ENCODE measurements at places on chromosomes 13 and 19.

DNA sequence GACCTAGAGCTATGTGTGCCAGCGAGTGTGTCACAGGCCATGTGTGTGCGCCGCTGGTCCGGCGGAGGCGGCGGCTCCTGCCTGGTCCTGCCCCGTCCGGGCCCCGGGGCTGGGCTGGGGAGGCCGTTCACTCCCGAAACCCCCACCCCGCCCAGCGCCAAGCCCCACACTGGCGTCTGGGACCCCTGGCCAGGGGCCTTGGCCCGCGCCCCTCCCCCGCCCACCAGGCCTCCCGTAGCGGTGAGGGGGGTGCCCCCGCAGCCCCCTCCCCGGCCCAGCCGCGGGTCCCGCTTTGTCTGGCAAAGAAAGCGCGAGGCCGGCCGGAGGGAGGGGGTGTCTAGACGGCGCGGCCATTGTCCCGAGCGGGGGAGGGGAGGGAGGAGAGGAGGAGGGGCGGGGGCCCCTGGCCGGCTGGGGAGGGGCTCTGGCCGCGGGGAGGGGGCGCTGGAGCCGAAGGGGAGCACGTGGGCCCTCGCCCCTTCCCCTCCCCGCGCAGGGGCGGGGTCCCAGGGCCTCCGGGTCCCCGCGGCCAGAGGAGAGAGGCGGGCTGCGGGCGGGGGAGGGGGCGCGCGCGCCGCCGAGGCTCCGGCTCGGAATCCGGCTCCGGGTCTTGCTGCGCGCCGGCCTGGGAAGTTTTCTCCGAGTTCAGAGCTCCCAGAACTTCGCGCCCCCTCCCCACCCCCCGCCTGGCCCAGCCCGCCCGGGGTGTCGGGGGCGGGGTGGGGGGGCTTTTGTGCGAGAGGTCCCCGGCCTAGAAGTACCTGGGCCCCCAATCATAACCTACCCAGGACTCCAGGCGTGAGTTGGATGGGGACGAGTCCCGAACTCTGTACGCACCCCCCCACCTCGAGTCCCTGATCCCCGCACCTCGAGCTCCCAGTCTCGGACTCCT lies 888 bp downstream of the NOTCH3 start:
- peak; percentile 84 for DNase-seq

GRCh38 chr19:7522072-7522922 lies at the start of gene MCOLN1:
MCOLN1 (plus strand) TSS chr19:7522624; CDS start chr19:7522751, 127 bp downstream.
- DNase-seq: peak; percentile 100

GRCh38 chr13:46855166-46855565 lies 41.7 kb downstream of the HTR2A start:
- DNase-seq: no peak

DNA sequence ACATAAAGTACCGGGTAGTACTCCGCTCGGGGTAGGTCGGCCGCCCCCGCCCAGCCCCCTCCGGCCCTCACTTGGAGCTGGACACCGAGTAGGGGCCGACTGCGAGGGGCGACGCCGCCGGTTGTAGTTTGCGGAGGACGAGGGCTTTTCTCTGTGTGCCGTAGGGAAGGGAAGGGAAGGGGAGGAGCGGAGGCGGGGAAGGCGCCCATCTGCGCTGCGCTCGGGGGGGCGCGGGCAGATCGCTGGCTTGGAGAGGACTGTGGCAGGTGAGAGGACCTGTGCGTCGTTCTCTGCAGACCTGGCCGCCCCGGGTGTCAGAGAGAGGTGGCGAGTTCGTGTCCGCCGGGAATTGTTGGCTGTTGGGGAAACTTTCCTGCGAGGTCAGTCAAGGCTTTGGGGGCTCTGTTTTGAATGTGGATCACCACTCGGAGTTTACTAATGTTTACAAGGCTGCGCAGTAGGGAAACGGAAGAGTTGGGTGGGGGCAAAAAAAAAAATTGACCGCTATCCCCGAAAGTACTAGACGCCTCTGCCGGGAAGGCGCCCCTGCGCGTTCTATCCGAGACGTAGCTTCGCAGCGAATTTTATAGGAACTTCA lies 1.4 kb downstream of the ING1 start:
- peak; percentile 76 for DNase-seq

- no peak for DNase-seq
Observed at GRCh38 chr13:103573446-103573845, 507.2 kb upstream of the SLC10A2 start.

GRCh38 chr19:36605101-36605876 lies at the start of gene ZNF382:
ZNF382 (plus strand) TSS chr19:36605313; CDS start chr19:36609915, 4,602 bp downstream.
- DNase-seq: peak; percentile 88

DNA sequence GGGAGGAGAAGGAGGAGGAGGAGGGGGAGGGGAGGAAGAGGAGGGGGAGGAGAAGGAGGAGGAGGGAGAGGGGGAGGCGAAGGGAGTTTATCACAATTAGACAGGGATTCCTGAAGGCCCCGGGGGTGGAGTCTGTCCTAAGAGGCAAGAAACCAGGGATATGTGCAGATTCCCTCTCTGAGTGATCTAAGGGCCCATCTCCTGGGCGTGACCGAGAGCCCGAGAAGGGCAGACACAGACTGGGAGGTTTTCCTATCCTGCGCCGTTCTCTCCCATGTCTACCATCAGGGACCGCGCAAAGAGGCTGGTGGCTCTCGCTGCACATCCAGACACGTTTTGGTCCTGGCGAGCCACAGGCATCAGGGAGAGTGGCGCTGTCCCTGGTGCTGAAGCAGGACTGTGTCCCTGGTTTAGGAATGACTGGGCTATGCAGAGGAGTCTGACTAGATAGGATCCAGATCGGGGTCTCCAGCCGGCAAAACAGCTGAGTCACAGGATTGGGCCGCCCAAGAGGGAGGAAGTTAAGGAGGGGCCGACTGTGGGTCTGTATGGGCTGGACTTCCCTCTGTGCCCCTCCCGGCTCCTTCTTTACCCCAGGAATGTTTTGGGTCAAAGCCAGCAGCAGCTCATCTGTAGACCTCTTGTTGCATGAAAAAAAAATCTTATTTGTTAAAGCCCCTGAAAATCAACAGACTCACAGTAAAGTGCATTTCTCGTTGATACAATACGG lies 17.9 kb upstream of the ZNF175 start:
- DNase-seq: peak; percentile 78

DNA sequence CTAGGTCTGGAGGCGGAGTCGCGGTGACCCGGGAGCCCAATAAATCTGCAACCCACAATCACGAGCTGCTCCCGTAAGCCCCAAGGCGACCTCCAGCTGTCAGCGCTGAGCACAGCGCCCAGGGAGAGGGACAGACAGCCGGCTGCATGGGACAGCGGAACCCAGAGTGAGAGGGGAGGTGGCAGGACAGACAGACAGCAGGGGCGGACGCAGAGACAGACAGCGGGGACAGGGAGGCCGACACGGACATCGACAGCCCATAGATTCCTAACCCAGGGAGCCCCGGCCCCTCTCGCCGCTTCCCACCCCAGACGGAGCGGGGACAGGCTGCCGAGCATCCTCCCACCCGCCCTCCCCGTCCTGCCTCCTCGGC lies at the start of gene SLC5A5:
Gene SLC5A5, plus strand, starts transcription at position 68 of the 373 bp plus-strand sequence. CDS start 375 bp downstream, outside the sequence.
- no peak for DNase-seq

GRCh38 chr13:49240017-49240416 lies 7.7 kb upstream of the CDADC1 start:
- no peak for DNase-seq

DNA sequence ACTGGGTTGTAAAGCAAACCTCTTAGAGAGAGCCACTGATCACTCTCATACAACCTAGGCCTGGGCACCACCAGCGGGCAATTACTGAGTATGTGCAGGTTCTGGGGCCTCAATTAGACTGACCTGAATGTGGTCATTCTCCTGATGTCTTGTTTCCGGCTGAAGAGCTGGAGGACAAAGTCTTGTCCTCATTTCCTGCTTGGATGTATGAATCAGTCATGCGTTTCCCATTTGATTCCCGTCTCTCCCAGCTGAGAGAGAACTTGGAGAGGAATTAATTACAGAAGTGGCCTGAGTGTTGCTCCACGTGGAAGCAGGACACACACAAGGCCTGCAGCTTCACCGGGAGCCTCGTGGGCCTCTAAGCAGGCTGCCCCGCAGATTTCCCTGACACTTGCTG lies 799.3 kb upstream of the ARGLU1 start:
- DNase-seq: no peak

- no peak for DNase-seq
Observed at GRCh38 chr13:22357132-22357531, 686.3 kb downstream of the FGF9 start.

DNA sequence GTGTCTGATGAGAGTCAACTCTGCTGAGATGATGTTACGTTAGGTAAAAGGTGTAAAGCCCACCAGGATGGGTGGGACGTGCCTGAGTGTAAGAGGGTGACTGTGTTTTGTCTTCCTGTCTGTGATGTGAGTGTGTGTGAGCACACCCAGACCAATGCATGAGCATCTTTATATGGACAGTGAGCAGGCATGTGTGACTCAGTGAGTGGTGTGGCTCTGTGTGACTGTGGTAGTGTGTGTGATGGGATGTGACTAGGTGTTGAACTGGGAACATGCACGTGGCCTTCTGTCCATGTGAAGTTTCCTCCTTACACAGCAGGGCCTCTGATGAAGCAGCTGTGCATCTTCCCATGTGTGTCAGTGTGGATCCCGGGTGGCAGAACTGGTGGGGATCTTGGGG lies 17.8 kb upstream of the LGALS16 start:
- DNase-seq: no peak

- peak; percentile 94 for DNase-seq
Observed at GRCh38 chr19:3968556-3969434, 2.1 kb downstream of the DAPK3 start.

- DNase-seq: no peak
Observed at GRCh38 chr13:71437704-71438103, 429.3 kb downstream of the DACH1 start.

- DNase-seq: no peak
Observed at GRCh38 chr13:100875392-100876043, 200.9 kb upstream of the TMTC4 start.

GRCh38 chr13:112729408-112729807 lies 39.6 kb downstream of the ATP11A start:
- no peak for DNase-seq

- peak; percentile 84 for DNase-seq
Observed at GRCh38 chr19:11324079-11324661, 15.3 kb downstream of the RAB3D start.

GRCh38 chr13:91017669-91018053 lies 329.8 kb upstream of the MIR17HG start:
- DNase-seq: no peak

- no peak for DNase-seq
Observed at GRCh38 chr13:24127116-24127631, 33.3 kb upstream of the SPATA13 start.

GRCh38 chr13:67961331-67961730 lies 731.2 kb upstream of the PCDH9 start:
- DNase-seq: no peak

GRCh38 chr13:20118268-20119140 lies 42.3 kb downstream of the GJA3 start:
- peak; percentile 86 for DNase-seq

GRCh38 chr13:107852072-107852471 lies 363.3 kb downstream of the LIG4 start:
- DNase-seq: no peak
